Urinary bladder (tissue), 4 donors: ENCODE measurements at places on chromosomes 4 and X. TPM values are rescaled to one million over a fixed set of nuclear protein-coding genes. Genes with fewer than 3 reads are reported as not detected.

- DNase-seq, result no peak
Observed at GRCh38 chr4:144509088-144510015, 136.6 kb upstream of the HHIP start.

GRCh38 chr4:12360391-12360790, 931.7 kb upstream of the HS3ST1 start:
- no peak for DNase-seq

DNA sequence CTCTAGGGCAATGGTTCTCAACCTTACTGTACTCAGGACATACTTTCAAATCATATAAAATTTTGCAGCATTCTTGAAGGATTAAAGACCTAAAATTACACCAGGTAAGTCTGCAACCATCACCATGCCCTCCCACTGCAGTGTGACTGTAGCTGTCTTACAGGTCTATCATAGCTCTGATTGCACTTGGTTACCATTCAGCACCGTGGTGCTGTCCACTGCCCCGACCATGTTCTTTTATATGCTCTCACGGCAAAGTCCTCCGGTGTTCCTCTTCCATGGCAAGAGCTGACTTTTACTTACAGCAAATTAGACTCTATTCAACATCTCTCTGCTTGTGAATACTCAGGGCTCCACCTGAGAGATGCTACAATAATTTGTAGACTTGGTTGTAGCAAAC, 11.5 kb downstream of the CRMP1 start:
- DNase-seq, result no peak

Gene NAP1L3
- total RNA-seq, result 25.2 TPM

- DNase-seq, result peak; percentile 13
Observed at GRCh38 chrX:40734971-40735324, 394 bp downstream of the MED14 start.

DNA sequence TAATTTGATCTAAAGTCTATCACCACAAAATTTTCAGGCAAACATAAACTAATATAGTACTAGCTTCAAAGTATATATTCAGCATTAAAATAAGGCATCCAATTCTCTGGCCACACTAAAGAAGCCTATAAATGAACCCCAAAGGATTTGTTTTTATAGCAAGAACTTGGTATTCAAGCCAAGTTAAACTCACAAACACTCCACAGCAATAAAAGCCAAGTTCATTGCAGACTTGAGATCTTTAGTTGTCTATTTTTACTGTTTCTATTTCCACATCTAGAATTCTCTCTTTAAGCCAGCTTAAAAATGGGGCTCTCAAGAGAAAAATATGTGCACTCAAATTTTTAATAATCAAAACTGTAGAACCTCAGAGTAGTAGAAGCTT, 51.1 kb downstream of the WDFY3 start:
- peak; percentile 13 for DNase-seq

GRCh38 chrX:11269996-11270395, 23.2 kb upstream of the AMELX start:
- DNase-seq, result no peak

DNA sequence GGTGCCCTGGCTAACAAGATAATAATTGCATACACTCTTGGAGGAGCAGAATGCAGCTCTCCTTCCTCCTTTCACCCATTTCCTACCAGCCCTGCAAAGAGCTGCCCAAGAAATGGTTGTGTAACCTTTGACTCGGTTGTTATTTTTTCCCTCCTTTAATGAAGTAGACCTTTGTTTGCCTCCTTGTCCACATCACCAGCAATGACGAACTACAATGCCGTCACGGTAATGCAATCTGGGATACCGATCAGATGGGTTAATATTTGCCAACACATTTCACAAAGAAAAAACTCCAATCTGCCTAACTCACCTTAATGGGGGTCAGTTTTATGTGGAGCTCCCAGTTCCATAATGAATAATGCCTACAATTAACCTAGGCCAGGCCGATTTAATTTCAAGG, 32.0 kb downstream of the GPRIN3 start:
- DNase-seq, result no peak

GRCh38 chr4:80309294-80310004, 26.1 kb upstream of the CFAP299 start:
- DNase-seq, result no peak

Gene HSPA4L
- 4.5 TPM for total RNA-seq

GRCh38 chr4:186982160-186982559, 258.5 kb upstream of the FAT1 start:
- DNase-seq, result no peak

GRCh38 chr4:102449751-102450352, 51.3 kb upstream of the NFKB1 start:
- DNase-seq, result peak; percentile 11

Gene MAB21L2
- 1.5 TPM for total RNA-seq

Gene MID1
- 47.3 TPM for total RNA-seq

- no peak for DNase-seq
Observed at GRCh38 chr4:129668092-129668491, 572.1 kb downstream of the C4orf33 start.

Gene MAGEA12
- not detected for total RNA-seq

DNA sequence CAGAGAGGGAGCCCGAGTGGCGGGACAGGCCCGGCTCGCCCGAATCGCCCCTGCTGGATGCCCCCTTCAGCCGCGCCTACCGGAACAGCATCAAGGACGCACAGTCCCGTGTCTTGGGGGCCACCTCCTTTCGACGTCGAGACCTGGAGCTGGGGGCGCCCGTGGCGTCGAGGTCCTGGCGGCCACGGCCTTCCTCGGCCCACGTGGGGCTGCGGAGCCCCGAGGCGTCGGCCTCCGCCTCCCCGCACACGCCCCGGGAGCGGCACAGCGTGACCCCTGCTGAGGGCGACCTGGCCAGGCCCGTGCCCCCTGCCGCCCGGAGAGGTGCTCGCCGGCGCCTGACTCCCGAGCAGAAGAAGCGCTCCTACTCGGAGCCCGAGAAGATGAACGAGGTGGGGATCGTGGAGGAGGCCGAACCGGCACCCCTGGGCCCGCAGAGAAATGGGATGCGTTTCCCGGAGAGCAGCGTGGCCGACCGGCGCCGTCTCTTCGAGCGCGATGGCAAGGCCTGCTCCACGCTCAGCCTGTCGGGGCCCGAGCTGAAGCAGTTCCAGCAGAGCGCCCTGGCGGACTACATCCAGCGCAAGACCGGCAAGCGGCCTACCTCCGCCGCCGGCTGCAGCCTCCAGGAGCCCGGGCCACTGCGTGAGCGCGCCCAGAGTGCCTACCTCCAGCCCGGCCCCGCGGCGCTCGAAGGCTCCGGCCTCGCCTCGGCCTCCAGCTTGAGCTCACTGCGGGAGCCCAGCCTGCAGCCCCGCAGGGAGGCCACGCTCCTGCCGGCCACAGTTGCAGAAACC, 156.9 kb downstream of the SOWAHB start:
- DNase-seq, result no peak

GRCh38 chr4:153205757-153206156, 1.5 kb downstream of the TRIM2 start:
- DNase-seq, result no peak

Gene CXorf49
- total RNA-seq, result not detected

GRCh38 chr4:139759097-139759496, 93.5 kb downstream of the MGST2 start:
- DNase-seq, result no peak

GRCh38 chr4:153271820-153272219, 67.6 kb downstream of the TRIM2 start:
- DNase-seq, result no peak

- DNase-seq, result no peak
Observed at GRCh38 chr4:138205531-138206233, 36.5 kb downstream of the SLC7A11 start.

DNA sequence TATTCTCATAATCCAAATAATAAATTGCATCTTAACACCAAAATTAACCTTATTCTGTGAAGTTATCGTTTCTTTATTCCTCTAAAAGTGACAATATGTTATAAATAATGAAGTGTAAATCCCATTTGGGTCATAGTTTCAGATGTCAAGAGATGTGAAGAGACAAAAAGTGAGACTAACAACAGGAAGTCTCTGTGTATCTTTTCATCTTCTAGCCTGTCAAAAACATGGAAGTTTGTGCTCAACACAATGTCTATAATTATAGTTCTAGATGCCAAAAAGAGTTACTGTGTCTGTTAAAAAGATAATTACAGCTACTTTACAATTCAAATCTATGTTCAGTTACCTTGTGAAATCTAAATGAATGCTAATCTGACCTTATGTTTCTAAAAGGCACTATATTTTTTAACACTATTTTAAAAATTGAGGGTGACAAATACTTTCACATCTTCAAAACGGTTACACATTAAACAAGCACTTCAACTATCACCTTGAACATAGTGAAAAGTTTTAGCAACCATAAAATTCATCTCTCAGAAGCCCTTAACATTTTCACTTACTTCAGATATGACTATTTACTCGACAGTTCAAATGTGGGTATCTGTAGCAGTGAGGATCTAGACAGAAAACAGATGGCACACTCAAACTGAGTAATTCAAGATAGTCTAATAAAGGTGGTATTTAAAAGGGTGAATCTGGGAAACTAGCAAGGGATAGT, 509.8 kb downstream of the ARAP2 start:
- no peak for DNase-seq

DNA sequence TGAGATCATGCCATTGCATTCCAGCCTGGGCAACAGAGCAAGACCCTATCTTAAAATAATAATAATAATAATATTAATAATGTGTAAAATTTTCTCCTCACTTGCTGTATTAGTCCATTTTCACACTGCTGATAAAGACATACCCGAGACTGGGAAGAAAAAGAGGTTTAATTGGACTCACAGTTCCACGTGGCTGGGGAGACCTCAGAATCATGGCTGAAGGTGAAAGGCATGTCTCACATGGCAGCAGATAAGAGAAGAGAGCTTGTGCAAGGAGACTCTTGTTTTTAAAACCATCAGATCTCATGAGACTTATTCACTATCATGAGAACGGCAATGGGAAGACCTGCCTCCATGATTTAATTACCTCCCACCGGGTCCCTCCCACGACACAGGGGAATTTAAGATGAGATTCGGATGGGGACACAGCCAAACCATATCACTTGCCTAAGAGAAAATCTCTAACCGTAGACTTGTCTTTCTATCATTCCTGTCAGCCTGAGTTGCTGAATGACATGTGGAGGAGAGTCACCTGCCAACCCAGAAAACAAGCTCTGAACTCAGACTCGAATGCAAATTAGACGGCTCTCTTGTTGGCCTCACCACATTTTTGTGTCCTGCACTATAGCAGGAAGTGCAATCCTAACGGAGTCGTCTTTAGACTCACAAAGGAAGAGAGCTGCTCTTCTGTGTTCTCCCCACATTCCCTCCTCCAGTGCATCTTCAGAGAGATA, 51.9 kb upstream of the DCTD start:
- no peak for DNase-seq

Gene GAGE12F
- not detected for total RNA-seq

DNA sequence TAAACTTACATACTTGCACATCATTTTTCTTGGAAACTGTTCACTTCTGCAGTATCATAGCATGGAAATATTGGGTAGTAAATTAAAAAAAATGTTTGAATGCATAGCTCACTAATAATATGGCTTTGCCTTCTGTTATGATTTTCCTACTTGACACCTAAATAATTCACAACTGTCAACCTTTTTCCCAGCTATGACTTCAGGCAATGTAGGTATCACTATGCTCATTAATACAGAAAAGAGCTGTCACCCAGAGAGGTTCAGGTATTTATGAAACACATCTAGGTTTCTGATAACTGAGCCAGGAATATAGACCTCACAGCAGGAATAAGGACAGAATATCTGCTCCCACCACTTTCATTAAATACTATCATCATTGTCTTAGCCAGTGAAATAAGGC, 289.5 kb downstream of the ACTRT1 start:
- no peak for DNase-seq

DNA sequence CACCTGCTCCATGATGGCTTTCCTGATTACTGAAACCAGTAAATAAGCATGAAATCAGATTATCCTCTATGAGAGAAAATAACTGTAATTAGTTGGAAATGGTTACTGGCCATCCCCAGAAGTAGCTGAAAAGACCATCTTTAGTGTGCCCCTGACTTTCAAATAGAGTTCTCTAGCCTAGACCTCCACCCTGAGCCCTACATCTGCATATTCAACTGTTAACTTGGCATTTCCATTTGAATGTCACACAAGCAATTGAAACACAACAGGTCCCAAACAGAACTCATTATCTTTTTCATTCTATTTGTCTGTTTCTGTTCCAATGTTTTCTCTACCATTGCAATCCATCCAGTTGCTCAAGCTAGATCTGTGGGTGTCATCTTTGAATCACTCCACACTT, 952.3 kb downstream of the RPA4 start:
- DNase-seq, result no peak

DNA sequence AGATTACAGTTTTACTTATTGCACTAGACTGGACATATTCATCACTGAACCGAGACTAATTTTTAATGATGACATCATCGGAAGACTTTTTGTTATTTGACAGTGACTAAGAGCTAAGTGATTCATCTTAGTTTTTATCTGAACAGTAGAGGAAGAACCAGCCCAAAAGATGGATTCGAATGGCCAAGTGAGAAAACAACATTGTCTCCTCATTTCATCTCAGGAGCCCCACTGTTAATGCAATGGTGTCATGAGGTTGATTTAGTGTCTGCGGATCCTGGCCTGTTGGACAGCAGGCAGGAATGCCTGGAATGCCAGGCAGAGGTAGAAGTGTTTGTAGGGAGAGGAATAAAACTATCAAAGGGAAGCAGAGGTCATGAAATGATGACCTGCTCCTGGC, 37.8 kb upstream of the HPF1 start:
- DNase-seq, result no peak

Gene TIGD4
- total RNA-seq, result 2.9 TPM

Gene MAGED4B
- 33.6 TPM for total RNA-seq

Gene DSPP
- not detected for total RNA-seq

- no peak for DNase-seq
Observed at GRCh38 chr4:112854420-112854819, 195.0 kb upstream of the ANK2 start.

GRCh38 chr4:109410776-109411175, 22.8 kb upstream of the SEC24B start:
- DNase-seq, result no peak

- DNase-seq, result no peak
Observed at GRCh38 chrX:41153448-41153847, 68.2 kb downstream of the USP9X start.

Gene ADH1B
- 97.0 TPM for total RNA-seq

- DNase-seq, result no peak
Observed at GRCh38 chrX:38561126-38561868, at the start of gene TSPAN7. TSPAN7 (plus strand) TSS chrX:38561542; CDS start chrX:38561547, 5 bp downstream.

GRCh38 chr4:11769434-11769833, 340.7 kb upstream of the HS3ST1 start:
- no peak for DNase-seq

DNA sequence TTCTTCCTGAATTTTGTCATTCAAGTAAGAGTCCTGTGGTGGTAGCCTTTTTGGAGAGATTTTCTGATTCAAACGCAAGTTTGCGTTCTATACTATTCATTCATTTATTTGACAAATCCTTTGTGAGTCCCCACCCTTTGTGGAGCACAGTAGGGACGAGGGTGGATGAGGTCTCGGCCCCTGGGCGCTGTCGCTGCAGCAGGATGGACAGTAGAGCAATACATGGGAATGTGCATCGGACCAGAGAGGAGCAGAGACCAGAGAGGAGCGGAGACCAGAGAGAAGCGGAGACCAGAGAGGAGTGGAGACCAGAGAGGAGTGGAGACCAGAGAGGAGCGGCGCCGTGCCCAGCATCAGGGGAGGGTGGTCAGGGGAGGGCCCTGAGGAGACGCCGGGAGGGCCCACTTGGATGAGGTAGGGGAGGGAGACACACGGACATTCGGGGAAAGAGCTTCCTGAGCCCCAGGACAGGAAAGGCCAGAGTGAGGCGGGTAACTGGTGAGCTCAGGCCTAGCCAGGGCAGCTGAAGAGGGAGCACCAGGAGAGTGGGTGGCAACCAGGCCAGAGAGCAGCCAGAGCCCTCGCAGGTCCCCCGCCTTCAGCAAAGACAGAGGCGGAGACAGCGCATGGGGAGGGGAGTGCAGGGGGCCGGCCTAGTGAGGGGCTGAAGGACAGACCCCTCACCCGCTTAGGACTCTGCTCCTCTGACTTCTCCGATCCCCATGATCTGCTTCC, 67.3 kb downstream of the NAT8L start:
- no peak for DNase-seq
